Stimulated activated CD8-positive, alpha-beta memory T cell treated with anti-CD3 and anti-CD28 coated beads, Interleukin-7, amount 100 ng/mL, for 48 hours (primary cell): ENCODE measurements at places on chromosomes 7 and 10.

DNA sequence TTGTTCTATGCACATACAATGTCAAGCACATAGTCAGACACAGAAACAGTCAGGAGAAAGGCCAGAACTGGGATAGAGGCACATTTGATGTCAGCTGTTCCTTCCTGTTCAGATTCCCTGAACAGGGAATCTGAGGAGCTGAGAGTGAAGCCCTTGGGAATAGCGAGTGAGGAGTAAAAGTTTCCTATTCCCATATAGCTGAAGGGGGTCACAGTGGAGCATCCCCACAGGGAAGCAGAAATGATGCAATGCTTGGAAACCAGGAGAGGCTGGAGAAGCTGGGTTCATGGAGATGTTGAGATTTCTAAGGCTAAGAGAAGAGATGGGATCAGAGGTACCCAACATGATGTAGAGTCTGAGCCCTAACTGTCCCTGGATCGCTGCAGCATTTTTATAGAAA is 11.3 kb upstream of the PRXL2A start:
- DNase-seq, result no peak

- DNase-seq, result no peak
Measured at GRCh38 chr10:73501651-73502050, 5.8 kb upstream of the PPP3CB start.

DNA sequence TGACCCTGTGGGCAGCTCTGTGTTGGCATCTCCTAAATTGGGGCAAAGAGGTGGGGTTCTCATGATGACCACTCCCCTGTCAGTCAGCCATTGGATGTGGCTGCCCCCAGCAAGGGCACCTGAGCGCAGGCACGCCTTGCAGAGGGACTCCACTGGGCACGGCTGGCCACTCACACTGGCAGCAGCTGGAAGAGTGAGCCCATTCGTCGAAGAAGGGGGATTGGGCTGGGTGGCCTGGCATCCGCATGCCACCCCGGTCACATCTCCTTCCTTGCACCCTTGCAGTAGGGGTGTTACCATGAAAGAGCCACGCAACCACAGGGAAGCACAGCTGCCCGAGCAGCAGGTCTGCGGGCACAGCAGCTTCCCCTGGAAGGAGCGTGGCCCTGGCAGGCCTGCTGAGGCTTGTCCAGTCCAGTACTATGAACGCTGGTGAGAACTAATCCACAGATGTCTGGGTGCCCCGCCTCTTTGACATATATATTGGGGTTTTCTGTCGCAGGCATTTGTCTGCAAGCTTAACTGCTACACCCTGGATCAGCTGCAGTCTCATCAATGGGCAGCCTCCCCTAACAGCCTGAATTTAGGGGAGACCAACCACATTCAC is 25.7 kb upstream of the GRB10 start:
- DNase-seq, result no peak

- DNase-seq, result no peak
Measured at GRCh38 chr7:116161728-116162127, 48.6 kb upstream of the TES start.

- no peak for DNase-seq
Measured at GRCh38 chr10:94571528-94571927, 25.9 kb downstream of the HELLS start.

GRCh38 chr7:155289949-155290501 is 7.7 kb upstream of the INSIG1 start:
- DNase-seq, result no peak
